ENCODE measurements at places on chromosomes 5 and 9. TPM values are rescaled to one million over a fixed set of nuclear protein-coding genes. Genes with fewer than 3 reads are reported as not detected.
A peak's percentile ranks its signal among the peaks of the same experiment; 100 is the strongest.

DMRTA1 gene
- 4.2 TPM for total RNA-seq

PCDHGC3 gene
- 116 TPM for total RNA-seq

GRCh38 chr5:150053713-150054392, 32.5 kb downstream of the CSF1R start:
- H3K36me3 ChIP-seq: peaks cover 64% of the 10 kb centered on the region
- no peaks in the 10 kb centered on the region for H3K27me3 ChIP-seq
- H3K27ac ChIP-seq: no peak overlapping the region

DNA sequence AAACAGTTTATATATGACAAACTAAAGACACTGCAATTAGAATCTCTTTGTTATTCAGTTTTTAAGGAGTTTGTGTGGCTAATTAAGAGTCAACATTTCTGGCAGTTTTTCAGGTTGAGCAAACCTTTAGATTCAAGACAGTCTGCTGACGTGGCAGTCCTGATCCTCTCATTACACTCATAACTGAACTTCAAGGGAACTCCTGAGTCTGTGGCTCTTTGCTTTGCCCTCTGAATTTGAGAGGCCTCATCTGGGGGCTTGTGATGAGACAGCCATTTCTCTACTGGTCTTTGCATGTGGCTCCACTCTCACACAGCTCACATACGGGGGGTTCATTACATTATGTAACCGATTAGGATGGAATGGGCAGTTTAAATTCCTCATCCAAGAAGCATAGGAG, 182.9 kb upstream of the MEF2C start:
- no peaks in the 10 kb centered on the region for H3K4me1 ChIP-seq
- no peaks in the 10 kb centered on the region for H3K27me3 ChIP-seq
- no peak overlapping the region for H3K4me3 ChIP-seq
- H3K27ac ChIP-seq: no peak overlapping the region
- no peak for DNase-seq

DNA sequence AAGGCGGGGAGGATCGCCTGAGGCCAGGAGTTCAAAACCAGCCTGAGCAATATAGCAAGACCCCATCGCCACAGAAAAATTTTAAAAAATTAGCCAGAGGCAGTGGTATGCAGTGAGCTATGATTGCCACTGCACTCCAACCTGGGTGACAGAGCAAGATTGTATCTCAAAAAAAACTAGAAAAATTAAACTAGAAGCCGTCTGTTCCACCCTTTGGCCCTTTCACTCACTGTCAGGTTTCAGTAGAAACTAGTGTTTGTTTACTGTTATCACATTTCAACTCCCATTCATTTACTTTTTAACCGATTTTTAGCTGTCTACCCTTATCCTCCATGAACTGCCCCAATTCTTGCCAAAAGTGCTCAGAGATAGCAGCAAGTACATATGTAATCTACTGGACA, 8.3 kb downstream of the UGCG start:
- H3K27ac ChIP-seq: no peak overlapping the region
- no peaks in the 10 kb centered on the region for H3K36me3 ChIP-seq
- H3K27me3 ChIP-seq: no peaks in the 10 kb centered on the region
- no peak overlapping the region for H3K4me3 ChIP-seq

DNA sequence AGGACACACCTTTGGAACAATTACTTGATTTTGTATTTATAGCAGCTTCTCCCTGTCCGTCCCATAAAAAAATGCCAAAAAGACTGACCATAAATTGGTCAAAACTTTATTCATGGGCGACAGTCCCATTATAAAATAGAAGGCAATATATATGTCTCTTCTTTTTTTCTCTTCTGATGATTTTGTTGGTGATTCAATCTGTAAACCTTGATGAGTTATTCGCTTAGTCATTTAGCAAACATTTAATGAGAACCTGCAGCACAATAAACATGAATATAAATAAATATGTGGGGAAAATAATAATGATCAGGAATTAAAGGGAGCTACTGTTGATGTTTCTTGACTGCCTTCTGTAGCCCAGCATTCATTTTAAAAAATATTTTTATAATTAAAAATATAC, 356.4 kb upstream of the ACTBL2 start:
- no peaks in the 10 kb centered on the region for H3K36me3 ChIP-seq
- no peaks in the 10 kb centered on the region for H3K27me3 ChIP-seq
- no peak overlapping the region for H3K27ac ChIP-seq
- no peak for DNase-seq

- no peak overlapping the region for H3K27ac ChIP-seq
- H3K4me3 ChIP-seq: no peak overlapping the region
- H3K36me3 ChIP-seq: no peaks in the 10 kb centered on the region
- no peaks in the 10 kb centered on the region for H3K4me1 ChIP-seq
Measured at GRCh38 chr5:174953871-174954270, 229.5 kb downstream of the MSX2 start.

GRCh38 chr5:141760193-141760592, 78.2 kb upstream of the ARAP3 start:
- no peaks in the 10 kb centered on the region for H3K4me1 ChIP-seq
- no peaks in the 10 kb centered on the region for H3K36me3 ChIP-seq
- H3K27ac ChIP-seq: no peak overlapping the region
- H3K27me3 ChIP-seq: peaks cover 7% of the 10 kb centered on the region

GRCh38 chr5:14854799-14855198, 16.8 kb downstream of the ANKH start:
- peaks cover 4% of the 10 kb centered on the region for H3K4me1 ChIP-seq
- no peaks in the 10 kb centered on the region for H3K36me3 ChIP-seq
- H3K27me3 ChIP-seq: no peaks in the 10 kb centered on the region

DNA sequence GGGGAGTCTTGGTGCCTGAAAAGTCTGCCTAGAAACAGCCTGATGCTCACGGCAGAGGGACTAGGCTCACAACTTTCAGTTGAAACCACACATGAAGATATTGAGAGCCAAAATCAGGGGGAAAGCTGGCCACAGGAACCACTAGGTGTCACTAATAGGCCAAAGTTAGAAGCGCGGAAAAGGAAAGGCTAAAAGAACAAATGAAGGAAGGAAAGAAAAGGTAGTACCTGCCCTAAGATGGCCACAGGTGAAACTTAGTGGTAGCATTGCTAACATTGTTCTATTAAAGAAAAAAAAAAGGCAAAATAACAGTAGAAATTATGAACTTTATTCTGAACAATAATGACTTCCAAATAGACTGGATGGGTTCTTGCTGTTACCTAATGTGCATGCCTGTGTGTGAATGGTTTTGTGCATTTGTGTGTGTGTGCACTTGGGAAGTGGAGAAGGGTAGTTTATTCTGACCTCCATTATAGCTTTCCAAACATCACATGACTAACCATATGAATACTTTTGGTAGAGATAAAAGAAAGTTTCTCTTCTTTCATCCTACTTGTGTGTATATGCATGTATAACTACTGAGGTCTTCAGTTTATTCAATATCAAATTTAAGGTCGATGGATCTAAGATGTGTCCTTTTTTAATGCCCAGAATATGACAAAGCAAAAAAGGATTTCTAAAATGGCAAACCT, 2.1 kb upstream of the RFESD start:
- no peaks in the 10 kb centered on the region for H3K27me3 ChIP-seq
- H3K36me3 ChIP-seq: no peaks in the 10 kb centered on the region
- peak; percentile 71 for DNase-seq
- no peak overlapping the region for H3K4me3 ChIP-seq
- peak overlapping the region; percentile 4 for H3K27ac ChIP-seq

- H3K27me3 ChIP-seq: peaks cover 10% of the 10 kb centered on the region
- no peak for DNase-seq
- H3K4me3 ChIP-seq: no peak overlapping the region
- H3K36me3 ChIP-seq: no peaks in the 10 kb centered on the region
Measured at GRCh38 chr5:76074487-76075065, 8.6 kb upstream of the SV2C start.

DNA sequence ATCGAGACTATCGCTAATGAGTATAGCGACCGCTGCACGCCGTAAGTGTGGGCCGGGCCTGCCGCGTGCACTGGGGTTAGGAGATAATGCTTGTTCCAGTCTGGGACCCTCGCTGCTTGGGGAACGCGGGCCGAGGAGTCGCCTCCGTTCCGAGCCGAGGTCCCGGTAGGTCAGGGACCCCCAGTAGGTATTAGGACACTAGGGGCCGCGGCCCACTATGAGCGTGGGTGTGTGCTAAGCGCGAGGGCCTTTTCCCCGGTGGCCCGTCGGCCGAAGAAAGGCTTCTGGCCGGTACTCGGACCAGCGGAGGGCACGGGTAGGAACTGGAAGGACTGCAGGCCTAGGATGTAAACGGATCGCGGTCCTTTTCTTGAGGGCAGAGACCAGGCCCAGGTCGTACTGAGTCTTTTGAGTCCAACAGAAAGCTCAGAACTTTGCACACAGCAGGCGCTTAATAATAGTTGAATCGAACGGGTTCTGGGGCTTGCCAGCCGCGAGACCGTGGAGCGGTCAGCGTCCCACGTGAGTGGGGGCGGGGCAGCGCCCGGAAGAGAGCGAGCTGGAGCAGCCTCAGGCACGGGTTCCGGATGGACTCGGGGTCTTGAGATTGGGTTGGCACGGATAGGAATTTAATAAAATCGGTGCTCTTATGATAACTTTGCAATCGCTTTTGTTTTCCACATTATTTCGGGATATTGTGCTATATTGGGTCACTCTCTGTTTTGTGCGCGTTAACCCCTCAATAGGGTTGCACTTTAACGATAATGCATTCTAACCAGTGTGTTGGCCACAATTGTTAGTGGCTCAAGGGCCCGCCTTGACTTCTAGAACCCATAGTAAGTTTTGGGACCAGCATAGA, 733 bp downstream of the HSPA4 start:
- peak overlapping the region; percentile 96 for H3K27ac ChIP-seq
- H3K4me1 ChIP-seq: peaks cover 30% of the 10 kb centered on the region
- H3K36me3 ChIP-seq: no peaks in the 10 kb centered on the region
- no peaks in the 10 kb centered on the region for H3K27me3 ChIP-seq

DNA sequence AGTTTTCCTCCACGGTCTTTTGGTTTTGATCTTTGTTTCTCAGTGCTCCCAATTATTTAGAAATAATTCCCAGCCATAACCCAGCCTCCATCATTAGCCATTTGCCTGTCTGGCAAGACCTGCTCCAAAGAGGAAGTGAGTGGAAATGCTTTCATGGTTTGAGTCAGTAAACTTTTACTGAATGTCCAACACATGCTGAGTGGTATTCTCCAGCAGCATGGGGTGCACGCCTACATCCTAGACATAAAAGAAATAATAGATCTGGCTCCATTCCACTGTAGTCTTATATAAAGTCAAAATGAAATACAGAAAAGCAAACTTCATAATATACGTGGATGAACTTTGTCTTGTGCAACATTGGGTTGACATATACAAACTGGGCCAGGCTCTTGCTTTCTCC, 757.2 kb downstream of the TLE1 start:
- H3K27me3 ChIP-seq: no peaks in the 10 kb centered on the region
- H3K36me3 ChIP-seq: no peaks in the 10 kb centered on the region
- no peak for DNase-seq

GRCh38 chr9:32345243-32345642, 39.2 kb upstream of the ACO1 start:
- no peaks in the 10 kb centered on the region for H3K27me3 ChIP-seq
- DNase-seq: no peak
- no peaks in the 10 kb centered on the region for H3K36me3 ChIP-seq
- H3K4me3 ChIP-seq: peak overlapping the region; percentile 13

- no peaks in the 10 kb centered on the region for H3K27me3 ChIP-seq
- H3K4me1 ChIP-seq: peaks cover 24% of the 10 kb centered on the region
- no peak overlapping the region for H3K27ac ChIP-seq
- DNase-seq: no peak
Measured at GRCh38 chr5:38465061-38465460, 91.4 kb downstream of the LIFR start.
